NB4 (cell line): ENCODE measurements at places on chromosomes 2 and 18.

DNA sequence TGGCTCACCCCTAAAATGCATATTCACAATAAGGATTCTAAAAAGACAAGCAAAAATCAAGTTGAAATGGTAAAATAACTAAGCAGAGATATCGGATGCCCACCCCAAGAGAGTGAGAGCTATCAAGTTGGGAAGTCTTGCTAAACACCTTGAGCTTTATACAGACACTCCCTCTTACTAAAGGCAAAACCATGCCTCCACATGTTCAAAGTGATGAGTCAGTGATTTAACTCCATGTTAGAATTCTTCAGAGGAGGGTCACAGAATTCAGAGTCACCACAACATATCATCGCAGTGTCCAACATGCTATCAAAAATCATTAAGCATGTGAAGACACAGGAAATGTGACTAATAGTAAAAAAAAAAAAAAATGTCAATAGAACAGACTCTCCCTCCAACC, 20.6 kb upstream of the ST8SIA3 start:
- DNase-seq = no peak

GRCh38 chr2:310994-311393, 23.1 kb upstream of the ALKAL2 start:
- DNase-seq = no peak

DNA sequence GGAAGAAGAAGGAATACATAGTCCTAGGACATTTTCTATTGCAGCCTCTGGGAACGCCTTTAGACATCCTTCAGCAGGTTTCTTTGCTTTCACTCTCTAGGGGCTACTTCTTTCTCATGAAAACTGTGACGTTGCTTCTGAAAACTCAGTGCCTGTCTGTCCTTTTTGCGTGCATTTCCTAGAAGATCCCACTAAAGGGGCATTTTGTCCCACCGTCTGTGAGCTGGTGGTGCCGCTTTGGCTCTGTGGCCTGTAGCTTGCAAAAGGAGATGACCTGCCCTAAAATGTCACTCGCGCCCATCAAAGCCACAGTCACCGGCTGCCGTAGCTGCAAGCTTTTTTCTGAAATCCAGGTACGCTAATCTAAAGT, 579 bp downstream of the STAT4 start:
- no peak for DNase-seq

DNA sequence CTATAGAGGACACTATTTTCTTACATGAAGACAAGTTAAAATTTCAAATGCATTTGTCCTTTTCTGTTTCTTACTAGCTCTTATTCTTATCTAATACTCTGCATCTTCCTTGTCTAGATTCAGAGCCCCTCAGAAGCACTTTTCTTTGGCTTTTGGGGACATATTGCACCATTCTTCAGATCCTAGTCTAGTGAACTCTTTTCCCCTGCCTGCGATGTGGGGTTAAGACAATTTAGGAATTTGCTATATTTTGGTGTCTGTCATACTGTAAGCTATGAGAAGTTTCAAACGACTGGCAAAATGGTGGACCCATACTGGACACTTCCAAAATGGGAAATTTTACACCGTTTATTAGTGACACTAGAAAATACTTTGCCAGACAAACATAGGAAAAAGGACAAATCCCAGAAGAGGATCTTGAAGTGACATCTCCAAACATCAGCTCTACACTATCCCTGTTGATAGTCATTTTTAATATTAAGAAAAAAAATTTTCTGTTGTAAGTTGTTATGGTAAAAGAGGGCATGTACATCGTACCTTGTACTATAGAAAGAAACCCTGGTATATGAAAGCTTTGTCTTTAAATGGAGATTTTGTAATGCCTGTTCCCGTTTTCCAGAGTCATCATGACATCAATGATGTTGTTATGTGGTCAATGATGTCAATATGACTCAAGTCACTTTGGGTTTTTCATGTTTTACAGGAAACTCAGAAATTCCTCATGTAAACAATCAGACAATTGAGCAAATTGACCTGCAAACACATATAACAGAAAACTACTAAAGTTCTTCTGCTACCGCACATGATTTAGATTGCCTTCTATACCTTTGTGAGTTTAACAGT, 4.4 kb upstream of the KYNU start:
- DNase-seq = peak; percentile 63

- DNase-seq = no peak
These were observed 62.1 kb upstream of the REL start for GRCh38 chr2:60819155-60819862.

DNA sequence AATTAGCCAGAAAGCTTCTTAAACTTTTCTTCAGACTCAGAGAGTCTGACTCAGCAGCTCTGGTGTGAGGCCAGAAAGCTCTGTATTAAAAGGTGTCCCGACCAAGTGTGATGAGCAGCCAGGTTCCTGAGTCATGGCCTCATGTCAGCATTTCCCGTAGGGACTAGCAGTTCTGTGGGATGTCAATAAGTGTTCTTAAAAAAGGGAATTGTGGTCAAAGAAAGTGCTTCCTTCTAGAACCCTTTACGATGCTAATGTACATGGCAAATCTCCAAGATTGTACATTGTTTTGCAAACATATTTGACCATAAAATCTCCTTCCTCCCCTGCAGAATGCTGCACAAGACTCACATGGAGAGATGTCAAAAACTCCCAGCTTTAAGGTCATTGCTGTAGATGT, 80.1 kb downstream of the PLA2R1 start:
- peak; percentile 15 for DNase-seq

GRCh38 chr2:71620851-71621251, 167.5 kb downstream of the DYSF start:
- no peak for DNase-seq

DNA sequence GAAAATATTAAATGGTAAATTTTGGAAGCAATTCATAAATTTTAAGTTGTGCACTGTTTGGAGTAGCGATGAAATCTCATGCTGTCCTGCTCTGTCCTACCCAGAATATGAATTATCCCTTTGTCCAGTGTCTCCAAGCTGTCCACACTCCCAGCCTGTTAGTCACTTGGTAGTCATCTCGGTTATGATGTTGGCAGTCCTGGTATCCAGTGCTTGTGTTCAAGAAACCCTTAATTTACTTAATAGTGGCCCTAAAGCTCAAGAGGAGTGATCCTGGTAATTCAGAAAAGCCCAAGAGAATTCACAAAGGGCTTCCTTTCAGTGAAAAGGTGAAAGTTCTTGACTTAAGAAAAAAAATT, 71.8 kb upstream of the STAM2 start:
- DNase-seq = no peak

GRCh38 chr18:69365658-69366057, 35.0 kb upstream of the DOK6 start:
- no peak for DNase-seq

- DNase-seq = no peak
These were observed 347.6 kb downstream of the CYRIA start for GRCh38 chr2:16318051-16318450.

DNA sequence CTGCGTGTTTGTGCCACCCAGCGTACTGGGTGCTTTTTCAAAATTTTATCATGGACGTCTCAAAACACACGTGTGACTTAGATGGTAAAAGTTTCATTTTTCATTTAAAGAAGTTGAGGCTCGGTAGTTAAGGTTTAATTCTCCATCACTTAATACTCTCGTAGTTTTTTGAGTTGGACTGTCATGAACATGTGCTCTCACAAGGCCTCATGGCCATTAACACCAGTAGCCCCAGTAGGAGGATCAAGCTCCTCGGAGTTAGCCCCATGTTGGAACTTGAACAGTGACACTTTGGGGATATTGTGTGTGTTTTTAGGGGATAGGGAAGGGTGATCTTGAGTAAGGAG, 15.3 kb downstream of the NMUR1 start:
- peak; percentile 48 for DNase-seq

GRCh38 chr2:83579507-83579906, 879.6 kb downstream of the SUCLG1 start:
- DNase-seq = no peak

GRCh38 chr2:180196419-180196977, 189.4 kb upstream of the CWC22 start:
- DNase-seq = no peak

GRCh38 chr18:48715711-48716361, 177.0 kb downstream of the CTIF start:
- peak; percentile 70 for DNase-seq

- no peak for DNase-seq
These were observed 53.3 kb upstream of the NFU1 start for GRCh38 chr2:69490486-69490885.

- DNase-seq = no peak
These were observed 4.3 kb downstream of the DBI start for GRCh38 chr2:119371111-119371510.

GRCh38 chr2:3483227-3483985, 35.9 kb downstream of the ADI1 start:
- no peak for DNase-seq

DNA sequence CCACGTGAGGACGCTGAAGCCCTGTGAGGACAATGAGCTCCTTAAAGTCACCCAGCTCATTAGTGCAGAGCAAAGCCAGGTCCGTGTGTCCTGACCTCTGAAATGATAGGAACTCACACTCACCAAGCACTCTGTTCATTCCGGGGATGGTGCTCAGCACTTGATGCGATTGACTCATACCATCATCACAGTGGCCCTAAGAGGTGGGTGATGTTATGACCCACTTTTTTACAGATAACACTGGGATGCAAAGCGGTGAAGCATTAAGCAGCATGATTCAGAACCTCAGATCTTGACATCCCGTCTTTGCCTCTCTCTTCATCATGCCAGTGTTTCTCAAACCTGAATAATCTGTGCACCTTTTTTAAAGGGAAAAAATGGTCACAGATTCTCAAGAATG, 234.8 kb downstream of the ALPK2 start:
- no peak for DNase-seq

DNA sequence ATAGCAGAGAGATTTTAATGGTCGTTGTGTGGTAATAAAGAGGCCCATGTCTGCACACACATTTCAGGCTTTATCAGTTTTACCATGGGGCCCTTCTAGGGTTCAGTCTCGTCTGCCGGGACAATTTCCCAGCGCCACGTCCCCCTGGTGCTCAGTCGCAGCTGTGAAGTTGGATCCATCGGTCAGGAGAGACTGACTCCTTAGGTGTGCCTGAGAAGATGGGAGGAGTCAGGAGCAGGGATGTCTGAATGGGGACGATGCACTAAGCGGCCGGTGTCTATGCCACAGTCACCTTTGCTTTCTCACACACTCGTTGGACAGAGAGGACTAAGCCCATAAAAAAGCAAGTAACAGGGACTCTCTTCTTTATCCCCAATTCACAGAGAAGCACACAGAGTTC, 71.4 kb downstream of the TWIST2 start:
- DNase-seq = no peak

DNA sequence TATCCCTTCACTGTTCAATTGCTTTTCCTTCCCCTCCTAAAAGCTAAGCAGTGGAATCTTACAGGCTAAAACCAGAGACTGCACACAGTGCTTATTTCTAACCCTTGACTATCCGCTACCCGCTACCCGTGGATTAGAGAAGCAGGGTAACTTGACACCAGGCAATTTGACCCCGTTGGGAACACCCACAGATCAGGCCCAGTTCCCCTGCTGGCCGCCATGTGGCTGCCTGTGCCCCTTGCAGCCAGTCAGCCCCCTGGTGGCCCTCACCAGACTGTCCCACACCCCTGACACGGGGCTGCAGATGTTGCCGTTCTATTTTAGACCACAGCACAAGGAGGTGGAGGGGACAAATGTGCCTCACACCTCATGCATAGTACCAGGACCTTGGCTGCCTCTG, 74.8 kb downstream of the TXNL1 start:
- peak; percentile 15 for DNase-seq

GRCh38 chr2:9975328-9975727, 23.8 kb downstream of the GRHL1 start:
- DNase-seq = no peak

- DNase-seq = no peak
These were observed 1012.1 kb downstream of the CNTNAP5 start for GRCh38 chr2:125037135-125037653.

DNA sequence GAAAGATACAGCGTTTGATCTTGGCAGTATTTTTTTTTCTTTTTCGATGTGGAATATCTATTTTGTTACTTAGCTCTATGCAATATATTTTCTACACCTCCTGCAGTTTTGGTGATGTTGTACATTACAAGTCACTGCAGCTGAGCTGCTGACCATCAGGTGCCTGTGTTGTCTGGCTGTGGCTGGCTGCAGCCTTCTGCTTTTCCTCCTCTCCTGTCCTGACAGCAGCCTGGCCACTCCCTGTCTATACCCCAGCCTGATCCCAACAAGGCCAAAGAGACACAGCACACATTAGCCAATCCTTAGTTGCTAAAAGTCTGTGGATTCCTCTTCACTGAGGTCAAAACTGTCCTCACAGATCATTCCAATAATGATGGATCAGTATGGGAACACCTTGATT, 222.3 kb downstream of the MYT1L start:
- DNase-seq = no peak

GRCh38 chr2:182456784-182457183, 29.9 kb upstream of the PDE1A start:
- DNase-seq = no peak

- no peak for DNase-seq
These were observed 297.7 kb upstream of the TNP1 start for GRCh38 chr2:217157581-217157980.

DNA sequence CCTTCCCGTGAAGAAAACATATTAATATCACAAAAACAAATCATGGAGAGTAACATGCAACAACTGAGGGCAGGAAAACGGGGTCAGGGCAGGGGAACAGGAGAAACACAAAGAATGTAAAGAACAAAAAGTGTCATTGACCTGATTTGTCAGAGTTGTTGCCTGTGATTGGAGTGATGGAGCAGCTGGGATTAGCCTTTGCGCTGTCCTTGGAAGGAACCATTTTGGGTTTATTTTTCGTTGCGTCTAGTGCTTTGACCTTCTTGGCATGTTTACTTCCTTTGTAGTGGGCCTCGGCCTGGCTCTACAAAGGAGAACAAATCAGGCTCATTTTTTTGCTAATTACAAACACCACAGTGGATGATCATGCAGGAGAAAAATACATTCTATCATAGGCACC, 218.5 kb upstream of the SESTD1 start:
- DNase-seq = no peak

- no peak for DNase-seq
These were observed 119.9 kb downstream of the TFCP2L1 start for GRCh38 chr2:121165038-121165542.

GRCh38 chr2:38702413-38702812, 36.5 kb downstream of the GALM start:
- no peak for DNase-seq

DNA sequence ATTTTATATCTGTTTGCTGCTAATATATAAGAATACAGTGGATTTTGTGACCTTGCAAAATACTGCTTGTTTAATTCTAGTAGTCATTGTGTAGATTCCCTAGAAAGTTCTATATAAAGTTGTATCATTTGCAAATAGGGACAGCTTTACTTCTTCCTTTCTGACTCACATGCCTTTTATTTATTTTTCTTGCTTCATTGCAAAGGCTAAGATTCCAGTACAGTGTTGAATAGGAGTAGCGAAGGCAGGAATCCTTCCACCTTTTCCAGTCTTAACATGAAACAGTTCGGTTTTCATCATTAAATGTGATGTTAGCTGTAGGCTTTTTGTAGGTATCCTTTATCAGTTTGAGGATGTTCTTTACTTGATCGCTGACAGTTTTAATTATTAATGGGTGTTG, 58.1 kb downstream of the DGKD start:
- DNase-seq = no peak
